GOT3 (cell line): ENCODE measurements at places on chromosomes 11 and 22.

DNA sequence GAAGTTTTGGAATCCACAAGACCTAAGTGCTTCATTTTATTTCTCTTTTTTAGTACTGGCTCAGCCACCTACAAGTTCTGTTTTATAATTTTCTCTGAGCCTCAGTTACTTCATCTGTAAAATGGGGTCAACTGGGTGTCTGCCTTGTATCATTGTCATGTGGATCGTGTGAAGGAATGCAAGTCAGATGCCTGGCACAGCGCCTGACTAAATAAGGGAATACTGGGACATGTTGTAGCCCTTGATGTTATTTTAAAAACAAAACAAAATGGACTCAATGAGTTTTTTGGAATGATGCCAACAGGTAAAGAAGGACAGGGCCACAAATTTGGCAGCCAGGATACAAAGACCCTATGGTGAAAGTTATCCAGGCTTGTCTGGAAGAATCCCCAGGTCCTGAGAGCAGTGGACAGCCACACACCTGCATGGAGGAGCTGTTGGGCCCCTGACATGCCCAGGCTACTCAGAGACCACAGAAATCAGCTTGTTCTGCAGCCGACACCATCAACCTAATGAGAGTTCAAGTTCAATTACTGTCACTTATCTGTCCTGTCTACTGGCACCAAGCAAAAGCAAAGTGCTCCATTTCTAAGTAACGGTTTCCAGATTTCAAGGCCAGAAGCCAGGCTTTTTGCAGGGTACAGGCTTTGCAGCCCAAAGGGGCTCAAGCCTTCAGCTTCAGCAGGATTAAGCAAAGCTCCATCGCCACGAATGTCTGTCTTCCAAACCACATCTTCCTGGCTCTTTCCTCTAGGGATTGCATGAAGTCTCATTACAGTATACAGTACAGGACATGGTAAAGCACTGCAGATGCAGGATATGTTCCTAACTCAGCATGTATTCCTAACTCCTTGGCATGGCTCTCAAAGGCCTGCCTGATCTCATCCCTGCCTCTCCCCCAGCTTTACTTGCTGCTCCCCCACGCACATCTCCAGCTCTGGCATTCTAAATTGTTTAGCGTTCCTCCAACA is 18.4 kb downstream of the DKK3 start:
- no peak for DNase-seq

DNA sequence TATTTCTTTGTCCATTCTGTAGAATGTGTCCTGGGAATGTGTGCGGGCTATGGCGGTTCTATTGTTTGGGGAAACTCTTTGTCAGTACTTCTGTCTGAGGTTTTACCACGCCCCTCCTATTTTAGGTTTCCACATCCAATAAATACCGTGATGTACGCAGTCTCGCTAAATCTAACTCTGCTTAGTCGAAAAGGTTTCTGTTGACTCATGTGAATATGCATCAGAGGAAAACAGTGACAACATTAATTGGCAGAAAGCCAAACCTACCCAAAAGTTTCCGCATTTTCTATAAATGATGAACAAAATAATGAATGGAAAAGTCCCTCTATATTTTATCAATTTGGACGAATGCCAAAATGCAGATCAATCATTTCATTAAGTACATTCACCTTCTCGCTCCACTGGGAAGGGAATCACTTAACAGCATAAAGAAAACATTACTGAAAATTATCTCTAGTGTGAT is 143.4 kb downstream of the MAML2 start:
- DNase-seq = no peak

- DNase-seq = no peak
Measured at GRCh38 chr11:69310934-69311766, 17.2 kb downstream of the MYEOV start.

- no peak for DNase-seq
Measured at GRCh38 chr22:21926728-21927127, 25.9 kb downstream of the PPM1F start.

GRCh38 chr11:105168457-105168856 is 28.9 kb upstream of the CARD18 start:
- no peak for DNase-seq

DNA sequence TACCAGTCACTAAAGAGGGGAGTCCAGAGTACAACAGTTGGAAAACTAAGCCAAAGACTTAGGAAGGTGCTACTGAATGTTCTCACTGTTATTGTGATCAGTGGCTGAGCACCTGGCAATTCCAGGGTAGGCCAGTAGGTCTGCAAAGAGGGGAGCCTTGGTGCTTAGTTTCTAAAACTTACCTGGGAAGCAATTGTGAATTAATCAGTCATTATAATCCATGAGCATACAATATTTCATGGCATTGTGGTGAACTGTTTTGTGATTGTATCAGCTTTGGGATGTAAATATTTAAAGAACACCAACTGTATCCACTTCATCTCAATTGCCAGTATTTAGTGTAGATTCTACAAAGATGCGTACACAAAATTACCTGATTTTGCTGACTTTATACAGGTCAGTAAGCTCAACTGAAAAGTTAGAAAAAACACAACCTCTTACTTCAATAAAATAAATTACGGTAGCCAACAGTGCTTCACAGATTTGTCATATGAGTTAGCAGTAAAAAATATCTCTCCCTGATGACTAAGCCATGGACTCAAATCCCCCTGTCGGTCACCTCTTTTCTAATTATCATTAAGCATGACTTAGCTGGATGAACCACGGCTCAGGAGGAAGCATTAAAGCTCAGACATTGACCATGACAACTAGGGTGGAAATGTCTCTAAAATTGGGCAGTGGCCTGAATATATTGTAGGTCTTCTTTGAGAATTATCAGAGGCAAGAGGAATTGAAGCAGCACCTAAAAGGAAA is 30.8 kb upstream of the SORL1 start:
- DNase-seq = no peak

DNA sequence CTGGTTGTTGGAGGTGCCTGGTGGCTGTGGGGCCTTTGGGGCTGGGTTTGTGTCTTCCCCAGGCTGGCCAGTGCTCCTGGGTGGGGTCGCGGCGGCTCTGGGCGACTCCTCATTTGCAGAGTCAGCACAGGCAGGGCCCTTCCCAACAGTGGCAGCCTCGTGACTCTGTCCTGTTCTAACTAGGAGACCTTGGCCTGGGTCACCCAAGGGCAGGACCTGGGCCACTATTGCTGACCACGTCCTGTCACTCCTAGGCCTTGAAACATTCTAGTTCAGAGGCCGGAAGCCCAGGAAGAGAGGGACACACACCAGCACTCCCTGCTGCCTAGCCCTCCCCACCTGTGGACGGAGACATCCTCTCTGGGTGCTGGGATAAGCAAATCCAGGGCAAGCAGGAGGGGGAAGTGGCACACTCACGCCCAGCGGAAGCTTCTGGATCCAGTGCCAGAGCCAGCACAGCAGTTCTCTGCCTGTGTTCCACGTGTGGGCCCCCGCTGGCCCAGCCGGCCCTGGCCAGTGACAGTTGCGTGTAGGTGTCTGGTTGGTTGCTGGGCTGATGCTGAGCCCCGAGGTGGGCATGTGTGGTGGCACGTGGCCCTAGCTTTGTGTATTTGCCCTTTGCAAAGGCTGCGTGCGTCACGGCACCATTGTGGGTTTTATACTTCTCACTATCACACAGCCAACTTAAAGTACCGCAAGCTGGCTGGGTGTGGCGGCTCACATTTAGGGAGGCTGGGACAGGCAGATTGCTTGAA is 4.3 kb upstream of the CHID1 start:
- DNase-seq = no peak

- DNase-seq = no peak
Measured at GRCh38 chr22:34841331-34841771, 224.6 kb upstream of the ISX start.

GRCh38 chr11:57742087-57742452 is 779 bp downstream of the SELENOH start:
- no peak for DNase-seq

DNA sequence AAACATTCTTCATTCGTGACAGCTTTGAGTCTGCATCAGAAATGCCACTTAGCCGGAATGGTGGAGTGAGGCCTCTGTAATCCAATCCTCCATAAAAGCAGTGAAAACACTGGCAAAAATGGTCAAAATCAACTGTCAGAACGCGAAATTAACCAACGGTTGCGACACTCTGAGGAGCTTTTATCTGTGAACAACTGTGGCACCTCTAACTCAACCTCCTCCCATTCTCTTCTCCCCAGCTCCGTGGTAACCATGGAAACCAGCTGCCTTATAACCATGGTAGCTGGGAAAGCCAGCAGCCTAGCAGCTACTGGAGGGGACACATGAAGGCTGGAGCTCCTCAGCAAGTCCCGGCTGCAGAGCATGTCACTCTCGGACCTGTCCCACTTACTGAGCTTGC is 20.3 kb downstream of the AP2A2 start:
- DNase-seq = no peak

GRCh38 chr11:67600324-67601029 is 6.3 kb upstream of the NDUFV1 start:
- DNase-seq = no peak

DNA sequence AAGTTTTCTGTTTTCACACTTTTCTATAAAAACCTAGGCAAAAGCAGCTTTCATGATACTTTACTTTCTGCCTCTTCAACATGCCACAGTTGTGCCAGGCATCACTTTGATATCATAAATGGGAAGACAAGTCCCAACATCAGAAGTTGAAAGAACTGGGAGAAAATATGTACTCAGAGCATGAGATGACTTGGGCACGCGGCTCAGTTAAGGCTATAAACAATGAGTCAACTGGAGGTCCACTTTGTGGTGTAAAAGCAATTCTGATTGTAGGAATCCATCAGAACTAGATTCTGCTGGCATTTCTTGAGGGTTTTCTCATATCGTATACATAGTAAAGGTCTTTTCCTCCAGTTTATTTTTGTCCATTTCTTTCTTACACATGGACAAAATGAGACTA is 109.7 kb upstream of the USP47 start:
- DNase-seq = no peak

DNA sequence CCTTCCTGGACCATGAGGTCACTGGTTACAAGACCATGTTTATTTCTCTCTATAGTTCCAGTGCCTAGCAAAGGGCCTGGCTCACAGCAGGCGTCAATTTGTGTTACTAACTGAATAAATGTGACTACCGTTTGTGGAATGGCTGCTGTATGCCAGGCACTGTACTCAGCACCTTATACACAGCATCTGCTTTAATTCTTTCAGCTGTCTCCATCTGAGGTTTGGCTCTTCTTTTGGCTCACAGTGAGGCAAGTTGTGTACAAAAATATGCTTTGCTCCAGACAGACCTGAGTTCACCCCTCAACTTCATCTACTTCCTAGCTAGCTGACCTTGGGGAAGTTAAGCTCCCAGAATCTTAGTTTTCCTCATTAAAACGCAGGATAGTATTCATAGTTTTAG is 75.3 kb upstream of the PHOX2A start:
- no peak for DNase-seq

DNA sequence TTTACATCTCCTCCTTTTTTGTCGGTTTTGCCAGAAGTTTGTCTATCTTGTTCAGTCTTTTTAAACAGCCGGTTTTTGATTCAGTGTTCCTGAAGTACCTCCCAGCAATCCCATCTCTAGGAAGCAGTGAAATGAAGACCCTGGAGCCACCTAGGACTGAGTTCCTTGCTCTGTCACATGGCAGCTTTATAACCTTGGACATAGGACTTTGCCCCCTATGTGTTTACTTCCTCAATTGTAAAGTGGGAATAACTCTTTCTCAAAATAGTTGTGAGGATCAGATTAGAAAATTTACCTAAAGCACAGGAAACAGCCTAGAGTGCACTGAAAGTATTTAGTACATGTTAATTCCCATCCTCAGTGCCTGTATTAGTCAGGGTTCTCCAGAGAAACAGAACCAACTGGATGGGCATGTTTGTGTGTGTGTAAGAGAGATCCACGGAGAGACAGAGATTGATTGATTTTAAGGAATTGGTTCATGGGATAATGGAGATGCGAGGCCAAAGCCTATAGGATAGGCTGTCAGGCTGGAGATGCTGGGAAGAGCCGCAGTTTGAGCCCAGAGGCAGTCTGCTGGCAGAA is 20.0 kb downstream of the FAM83F start:
- DNase-seq = no peak

DNA sequence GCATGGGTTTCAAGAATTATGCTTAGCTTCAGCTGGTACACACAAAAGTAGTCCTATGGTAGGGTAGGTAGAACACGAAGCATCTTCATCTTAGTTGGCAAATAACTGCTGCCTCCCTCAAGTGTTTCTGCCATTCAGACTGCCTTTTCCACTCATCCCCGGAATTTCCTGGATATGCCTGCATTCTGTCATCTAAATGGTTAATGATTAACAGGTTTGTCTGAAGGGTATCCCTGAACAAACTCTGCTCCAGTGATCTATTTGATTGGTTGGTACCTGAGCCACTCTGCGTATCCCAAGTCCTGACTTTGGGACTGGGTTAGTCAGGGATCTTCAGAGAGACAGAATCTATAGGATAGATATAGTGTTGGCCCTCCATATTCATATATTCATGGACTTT is 272.3 kb upstream of the RAG2 start:
- no peak for DNase-seq

- DNase-seq = no peak
Measured at GRCh38 chr11:111582163-111582562, 20.1 kb upstream of the SIK2 start.

DNA sequence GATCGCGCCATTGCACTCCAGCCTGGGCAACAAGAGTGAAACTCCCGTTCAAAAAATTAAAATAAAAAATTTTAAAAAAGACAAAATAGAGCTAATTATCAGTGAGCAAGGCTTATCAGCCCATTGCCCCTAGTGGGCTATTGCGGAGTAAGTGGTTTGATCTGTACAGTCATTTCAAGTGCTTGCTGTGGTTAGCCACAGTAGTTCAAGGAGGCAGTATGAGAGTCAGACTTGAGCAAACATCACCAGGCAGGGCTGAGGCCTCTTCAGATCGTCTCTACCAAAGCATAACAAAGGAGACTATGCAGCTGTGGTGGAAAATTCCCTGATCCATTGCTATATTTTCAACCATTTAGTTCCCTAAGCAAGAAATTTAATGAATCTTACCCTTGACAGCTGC is 4.3 kb upstream of the SBF2 start:
- DNase-seq = no peak

GRCh38 chr11:112082729-112083128 is 3.8 kb downstream of the TIMM8B start:
- no peak for DNase-seq

DNA sequence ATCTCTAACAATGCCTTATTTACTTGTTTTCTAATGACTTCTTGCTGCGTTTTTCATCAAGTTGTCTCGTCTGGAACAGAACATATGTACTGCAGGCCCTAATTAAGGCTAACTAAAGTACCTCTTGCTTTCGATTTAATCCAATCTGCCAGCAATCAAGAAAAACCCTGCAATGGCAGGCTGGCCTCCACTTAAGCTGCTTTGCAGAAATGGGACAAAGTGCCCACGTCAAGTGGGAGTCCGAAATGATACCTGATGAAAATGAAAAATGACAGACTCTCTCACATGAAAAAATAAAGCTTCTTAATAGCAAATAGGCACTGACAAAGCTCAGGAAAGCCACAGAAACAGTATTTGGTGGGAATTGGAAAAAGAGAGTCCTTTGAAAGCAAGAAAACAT is 1454.7 kb downstream of the FAM181B start:
- no peak for DNase-seq

GRCh38 chr11:14012846-14013245 is 50.3 kb downstream of the SPON1 start:
- no peak for DNase-seq
